ENCODE measurements at places on chromosomes 4 and X. TPM values are rescaled to one million over a fixed set of nuclear protein-coding genes. Genes with fewer than 3 reads are reported as not detected.

EDA gene
- total RNA-seq = 0.30 TPM

CLDN2 gene
- not detected for total RNA-seq

CWH43 gene
- not detected for total RNA-seq

ZBTB33 gene
- total RNA-seq = 10.9 TPM

TASL gene
- total RNA-seq = not detected

SETD7 gene
- total RNA-seq = 121 TPM

AFM gene
- not detected for total RNA-seq

IL21 gene
- not detected for total RNA-seq

CNKSR2 gene
- 0.66 TPM for total RNA-seq

ARHGEF38 gene
- total RNA-seq = not detected

FGFRL1 gene
- total RNA-seq = 29.3 TPM

CXCL10 gene
- total RNA-seq = not detected

HSD17B11 gene
- 33.8 TPM for total RNA-seq

HSFX1 gene
- 1.7 TPM for total RNA-seq

DGKK gene
- total RNA-seq = not detected

DCHS2 gene
- total RNA-seq = not detected

FAM50A gene
- total RNA-seq = 85.8 TPM

VEGFD gene
- not detected for total RNA-seq

EGF gene
- 1.0 TPM for total RNA-seq

SMR3B gene
- total RNA-seq = not detected

RGN gene
- 4.7 TPM for total RNA-seq

SNCA gene
- total RNA-seq = 33.8 TPM

NDP gene
- total RNA-seq = 17.2 TPM

PABPC1L2A gene
- total RNA-seq = not detected
